ENCODE measurements at places on chromosomes 13 and 19.

GRCh38 chr13:40595693-40596092 is 70.7 kb downstream of the FOXO1 start:
- no peak for ATAC-seq

DNA sequence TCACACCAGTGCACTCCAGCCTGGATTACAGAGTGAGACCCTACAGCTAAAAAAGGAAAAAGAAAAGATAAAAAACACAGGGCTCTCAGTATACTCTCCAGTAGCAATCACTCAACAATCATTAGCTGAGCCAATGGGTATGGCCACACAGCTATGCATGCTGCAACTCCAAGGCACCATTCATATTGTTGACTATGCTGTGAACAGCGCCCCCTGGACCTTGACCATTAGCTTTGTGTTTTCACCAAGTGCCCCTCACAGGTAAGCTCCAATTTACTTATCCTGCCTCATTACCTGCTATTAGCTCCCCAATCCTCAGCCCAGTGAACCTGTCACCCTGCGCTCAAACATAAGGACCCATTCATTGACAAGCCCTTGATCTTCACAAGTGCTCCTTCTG is 35.8 kb downstream of the ZIC5 start:
- no peak for ATAC-seq

DNA sequence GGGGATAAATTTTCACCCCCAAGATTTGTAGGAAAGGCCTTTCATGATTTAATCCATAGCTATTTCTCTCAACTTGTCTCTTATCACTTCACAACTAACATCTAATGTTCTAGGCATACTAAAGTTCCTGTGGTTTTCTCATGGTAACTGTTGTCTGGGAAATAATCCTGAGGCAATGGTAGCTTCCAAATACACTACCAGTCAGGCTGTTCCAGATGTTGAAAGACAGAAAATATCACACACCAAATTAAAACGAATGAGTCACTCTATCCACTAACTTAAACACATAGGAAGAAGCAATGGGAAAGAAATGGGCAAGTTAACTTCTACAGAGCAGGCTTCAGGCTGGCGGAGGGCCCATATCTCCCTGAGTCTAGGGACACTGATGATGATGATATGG is 77.7 kb upstream of the MYO16 start:
- ATAC-seq = no peak

- ATAC-seq = no peak
Observed at GRCh38 chr13:91308299-91308698, 39.2 kb upstream of the MIR17HG start.

DNA sequence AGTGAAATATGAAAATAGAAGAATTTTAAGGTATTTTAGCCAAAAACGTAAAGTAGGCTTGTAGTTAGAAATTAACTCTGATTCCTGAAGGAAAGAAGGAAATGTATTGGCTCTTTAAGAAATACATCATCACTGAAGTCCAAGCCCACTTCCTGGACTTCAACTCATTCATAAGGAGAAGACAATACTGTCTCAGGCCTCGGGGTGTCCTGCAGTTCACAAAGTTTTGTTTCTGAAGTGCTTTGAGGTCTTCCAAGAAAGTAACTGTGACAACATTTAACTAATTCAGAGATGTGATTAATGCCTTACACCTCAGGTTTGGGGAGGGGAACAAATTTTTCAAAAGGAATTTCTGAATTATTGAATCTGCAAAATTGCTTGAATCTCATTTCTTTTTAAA is 65.8 kb upstream of the STARD13 start:
- peak; percentile 67 for ATAC-seq

DNA sequence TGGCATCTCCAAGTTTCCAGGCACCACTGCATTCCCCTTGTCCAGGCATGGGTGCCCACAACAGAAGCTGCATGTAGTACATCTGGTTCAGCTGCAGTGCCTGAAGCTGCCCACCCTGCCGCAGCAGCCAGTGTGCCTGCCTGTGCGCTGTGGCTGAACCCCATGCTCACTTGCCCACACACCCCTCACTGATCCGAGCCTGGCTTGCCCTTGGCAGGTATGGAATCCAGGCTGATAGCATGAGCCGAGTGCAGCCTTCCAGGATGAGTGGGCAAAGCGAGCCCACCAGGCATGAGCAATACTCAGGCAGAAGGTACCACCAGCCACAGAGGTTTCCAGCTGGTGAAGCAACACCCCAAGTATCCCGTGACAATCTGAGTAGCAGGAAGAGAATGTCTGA is 280.3 kb upstream of the KLF12 start:
- ATAC-seq = no peak

GRCh38 chr19:17658240-17658639 is 29.9 kb downstream of the UNC13A start:
- no peak for ATAC-seq

GRCh38 chr13:51577690-51578089 is 6.6 kb upstream of the WDFY2 start:
- ATAC-seq = no peak

DNA sequence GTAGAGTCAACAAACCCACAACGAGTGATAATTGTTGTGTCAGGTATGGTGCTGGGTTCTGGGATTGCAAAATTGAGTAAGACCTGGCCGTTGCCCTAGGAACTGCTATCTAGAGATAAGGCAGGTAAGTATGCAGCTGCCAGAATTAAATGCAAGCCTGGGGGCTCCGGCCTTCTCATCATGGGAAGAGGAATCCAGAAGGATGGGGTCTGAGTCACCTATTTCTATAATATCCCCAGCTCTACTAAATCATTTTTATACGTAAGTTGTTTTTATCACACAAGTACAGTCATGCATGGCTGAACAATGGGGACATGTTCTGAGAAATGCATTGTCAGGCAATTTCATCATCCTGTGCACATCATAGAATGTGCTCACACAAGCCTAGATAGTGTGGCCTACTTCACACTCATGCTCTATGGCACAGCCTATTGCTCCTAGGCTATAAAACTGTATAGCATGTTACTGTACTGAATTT is 203.0 kb downstream of the KLF5 start:
- no peak for ATAC-seq

DNA sequence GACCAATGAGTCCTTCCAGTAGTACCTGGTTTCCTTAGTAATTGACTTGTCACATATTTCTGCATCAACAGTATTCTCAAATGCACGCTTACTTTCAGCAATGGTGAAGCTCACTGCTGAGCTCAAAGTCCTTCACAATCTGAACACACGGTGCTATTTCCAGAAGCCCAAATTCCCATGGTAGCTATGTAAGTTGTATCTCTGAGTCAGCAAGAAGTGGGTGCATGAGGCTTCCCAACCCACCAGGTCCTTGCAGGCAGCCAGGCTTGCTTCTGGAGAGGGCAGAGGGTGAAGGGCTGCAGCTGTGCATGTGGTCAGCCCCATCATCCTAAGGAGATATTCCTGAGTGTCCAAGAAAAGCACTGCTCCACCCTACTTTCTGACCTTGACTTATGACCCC is 25.7 kb downstream of the COL4A2 start:
- no peak for ATAC-seq

- no peak for ATAC-seq
Observed at GRCh38 chr19:4197625-4198466, 15.4 kb downstream of the ANKRD24 start.

DNA sequence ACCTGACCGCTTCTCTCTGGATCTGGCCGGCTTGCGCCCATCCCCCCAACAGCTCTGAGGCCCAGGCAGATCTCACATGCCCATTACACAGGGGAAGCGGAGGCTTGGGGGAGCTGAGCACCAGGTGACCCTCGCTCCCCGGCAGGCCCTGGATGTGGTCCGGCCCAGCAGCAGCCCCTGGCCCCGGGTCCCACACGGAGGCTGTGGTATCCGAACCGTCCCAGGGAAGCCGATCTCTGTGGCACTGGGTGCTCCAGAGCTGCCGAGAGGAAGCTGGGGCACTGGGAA is 27.7 kb downstream of the SBNO2 start:
- ATAC-seq = no peak

DNA sequence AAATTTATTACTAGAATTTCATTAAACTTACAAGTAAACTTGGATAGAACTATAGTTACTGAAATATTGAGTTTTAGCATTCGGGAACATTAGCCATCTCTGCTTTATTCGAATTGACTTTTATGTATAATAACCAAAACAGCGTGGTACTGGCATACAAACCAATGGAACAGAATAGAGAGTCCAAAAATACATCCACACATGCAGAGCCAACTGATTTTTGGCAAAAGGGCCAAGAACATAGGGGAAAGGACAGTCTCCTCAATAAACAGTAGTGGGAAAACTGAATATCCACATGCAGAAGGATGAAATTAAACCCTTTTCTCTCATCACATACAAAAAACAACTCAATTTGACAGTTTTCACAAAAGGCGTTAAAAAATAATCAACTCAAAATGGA is 84.3 kb downstream of the EPSTI1 start:
- no peak for ATAC-seq

DNA sequence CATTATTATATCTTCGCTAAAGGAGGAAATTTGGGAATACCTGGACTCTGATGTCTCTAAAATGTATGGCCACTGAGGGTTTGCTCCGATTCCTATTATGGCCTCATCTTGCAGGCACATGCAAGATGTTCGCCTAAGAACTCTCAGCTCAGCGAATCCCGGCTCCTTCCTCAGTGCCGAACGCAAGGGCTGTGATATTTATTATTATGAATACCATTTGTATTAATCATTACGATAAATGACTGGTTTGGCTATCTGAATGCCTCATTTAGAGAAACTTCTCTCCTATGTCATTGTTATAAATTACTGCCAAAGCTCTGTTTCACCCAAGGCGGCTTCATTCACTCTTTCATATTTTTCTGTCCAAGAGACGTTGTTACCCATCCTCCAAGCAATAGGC is 369.7 kb upstream of the TSHZ3 start:
- no peak for ATAC-seq

DNA sequence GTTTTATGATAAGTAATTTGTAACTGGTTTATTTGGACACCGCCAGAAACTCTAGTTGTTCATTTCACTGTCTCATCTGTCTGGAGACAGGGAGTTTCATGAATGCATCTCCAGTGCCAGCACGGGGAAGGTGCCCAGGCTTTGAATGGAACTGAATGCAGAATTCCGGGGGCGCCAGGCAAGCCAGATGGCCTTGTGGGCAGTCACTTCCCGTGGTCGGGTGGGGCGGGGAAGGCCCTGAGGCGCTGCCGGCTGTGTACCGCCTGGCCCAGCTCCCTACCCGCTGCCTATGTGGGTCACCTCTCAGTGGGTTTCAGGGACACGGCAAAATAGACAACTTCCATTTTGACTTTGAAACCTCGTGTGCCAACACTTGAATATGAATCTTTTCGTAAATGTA is 28.8 kb upstream of the MCF2L start:
- ATAC-seq = no peak

- no peak for ATAC-seq
Observed at GRCh38 chr13:51058461-51059167, 52.5 kb downstream of the C13orf42 start.

DNA sequence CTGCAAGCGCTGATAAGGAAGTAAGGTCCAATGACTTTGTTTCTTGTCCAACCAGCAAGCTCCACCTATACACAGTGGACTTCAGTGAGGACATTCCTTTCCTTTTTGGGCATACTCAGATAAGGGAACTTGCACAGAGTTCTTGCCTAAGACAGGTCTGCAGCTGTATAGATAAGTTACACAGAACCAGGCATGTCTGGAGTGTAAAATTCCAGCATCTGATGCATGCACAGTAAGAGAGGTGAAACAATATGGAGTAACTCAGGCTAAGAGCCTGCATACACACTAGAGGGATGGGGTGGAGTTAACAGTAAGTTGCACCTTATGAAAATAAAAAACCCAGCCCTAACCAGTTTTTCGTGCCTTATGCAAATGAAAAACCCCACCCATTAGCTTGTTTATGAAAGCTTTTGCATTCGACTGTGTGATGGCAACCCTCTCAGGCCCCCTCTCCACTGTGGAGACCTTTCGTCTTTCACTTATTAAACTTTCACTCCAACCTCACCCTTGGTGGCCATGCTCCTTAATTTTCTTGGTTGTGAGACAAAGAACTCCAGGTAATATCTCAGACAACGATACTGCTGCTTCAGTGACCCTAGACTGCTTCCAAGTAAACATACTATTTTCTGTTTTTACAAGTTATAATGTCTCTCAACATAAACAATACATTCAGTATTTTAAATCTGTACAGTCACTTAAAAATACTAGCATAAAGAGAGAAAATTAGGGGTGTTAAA is 2859.0 kb upstream of the PCDH20 start:
- ATAC-seq = no peak

DNA sequence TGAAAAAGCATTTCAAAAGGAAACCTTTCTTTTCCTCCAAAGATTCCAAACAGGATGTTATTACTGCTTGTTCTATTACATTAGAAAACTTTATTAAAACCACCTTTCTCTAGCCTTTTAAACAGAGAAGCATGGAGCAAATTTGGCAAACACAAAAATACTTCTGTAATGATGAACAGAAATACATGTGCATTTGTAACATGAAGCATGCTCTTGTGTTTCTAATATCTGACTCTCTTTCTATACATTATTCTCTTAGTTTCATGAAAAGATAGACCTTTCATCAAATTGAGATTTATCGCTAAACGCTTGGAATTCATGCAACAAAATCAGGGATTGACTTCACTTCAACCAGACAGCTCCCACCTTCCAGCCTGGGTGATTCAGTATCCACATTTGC is 152.8 kb upstream of the IRS2 start:
- ATAC-seq = peak; percentile 56

DNA sequence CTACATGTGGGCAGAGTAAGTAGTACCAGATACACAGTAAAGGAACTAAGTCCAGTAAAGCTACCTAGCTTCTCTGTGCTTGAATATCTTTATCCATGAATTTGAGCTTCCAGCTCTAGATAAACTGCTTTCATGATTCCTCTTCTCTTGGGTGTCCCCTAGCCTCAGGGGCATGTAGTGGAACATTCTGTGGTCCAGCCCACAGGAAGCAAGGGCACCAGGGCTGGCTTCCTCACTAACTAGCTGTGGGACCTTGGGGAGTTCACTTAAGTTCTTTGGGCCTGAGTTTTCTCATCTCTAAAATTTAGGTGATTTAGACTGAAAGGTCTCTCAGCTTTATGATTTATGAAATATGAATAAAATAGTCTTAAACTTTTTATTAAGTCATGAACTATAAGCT is 185.7 kb downstream of the KATNAL1 start:
- ATAC-seq = no peak

DNA sequence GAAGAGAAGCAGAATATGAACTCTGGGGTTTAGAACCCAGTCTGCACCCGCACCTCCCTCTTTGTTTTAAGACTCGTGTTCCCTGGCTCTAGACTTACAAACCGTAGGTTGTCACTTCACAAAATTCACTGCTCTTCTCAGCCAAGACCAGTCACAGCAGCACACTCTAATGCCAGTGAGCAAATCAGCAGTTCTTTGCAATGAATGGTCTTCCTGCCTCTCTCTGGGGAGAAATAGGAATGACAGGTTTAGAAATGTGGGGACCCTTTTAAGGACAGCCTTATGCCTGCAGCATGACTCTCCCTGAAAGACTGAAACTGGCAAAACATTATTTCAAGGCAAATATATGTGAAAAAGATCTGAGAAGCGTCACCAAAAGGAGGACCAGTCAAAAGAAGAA is 156.9 kb downstream of the KCTD15 start:
- no peak for ATAC-seq

DNA sequence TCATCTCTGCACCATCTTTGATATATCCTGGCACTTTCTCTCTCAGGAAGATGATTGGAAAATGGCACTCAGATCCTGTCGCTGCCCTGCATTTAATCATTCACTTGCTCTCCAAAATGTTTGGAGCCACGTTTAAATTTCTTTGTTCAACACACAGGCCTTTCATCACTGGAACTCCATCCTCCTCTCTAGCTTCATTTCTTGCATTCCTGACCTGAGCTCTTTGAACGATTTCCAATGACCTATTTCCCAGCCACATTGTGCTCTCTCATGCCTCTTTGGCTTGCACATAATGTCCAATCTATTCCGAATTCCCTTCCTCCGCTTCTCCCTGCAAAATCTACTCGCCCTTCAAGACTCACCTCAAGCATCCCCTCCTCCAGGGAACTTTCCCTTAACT is 287.4 kb upstream of the NBEA start:
- no peak for ATAC-seq
